Panc1 (cell line): ENCODE measurements at places on chromosomes 3 and 15.
A peak's percentile ranks its signal among the peaks of the same experiment; 100 is the strongest.

DNA sequence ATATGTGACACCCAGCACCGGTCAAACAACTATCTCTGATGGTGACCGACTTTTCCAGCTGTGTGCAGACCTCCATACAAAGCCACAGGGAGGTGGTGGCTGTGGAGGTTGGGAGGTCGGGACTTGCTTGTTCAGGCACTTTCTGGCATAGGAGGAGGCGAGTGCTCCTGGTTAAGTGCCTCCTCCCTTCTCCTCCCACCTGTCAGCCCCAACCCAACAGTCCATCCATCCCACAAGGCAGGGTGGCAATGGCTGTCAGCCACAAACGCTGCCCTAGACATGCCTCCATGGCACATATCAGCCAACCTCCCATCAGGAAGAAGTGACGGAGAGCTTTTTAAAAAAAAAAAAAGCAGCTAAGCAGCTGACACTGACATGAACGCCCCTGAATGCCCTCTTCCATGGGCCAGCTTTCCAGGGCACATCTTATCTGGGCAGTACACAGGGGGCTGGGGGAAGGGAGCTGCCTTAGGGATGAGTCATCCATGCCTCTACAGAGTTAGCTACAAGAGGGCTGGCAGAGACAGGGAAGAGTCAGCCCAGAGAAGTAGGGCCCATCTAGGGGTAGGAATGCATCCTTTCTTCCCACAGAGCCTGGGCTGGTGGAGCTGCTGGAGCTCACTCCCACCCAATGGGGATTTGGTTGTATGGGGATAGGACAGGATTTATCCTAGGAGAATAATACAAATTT is 41.2 kb downstream of the CCDC12 start:
- peak; percentile 43 for DNase-seq

DNA sequence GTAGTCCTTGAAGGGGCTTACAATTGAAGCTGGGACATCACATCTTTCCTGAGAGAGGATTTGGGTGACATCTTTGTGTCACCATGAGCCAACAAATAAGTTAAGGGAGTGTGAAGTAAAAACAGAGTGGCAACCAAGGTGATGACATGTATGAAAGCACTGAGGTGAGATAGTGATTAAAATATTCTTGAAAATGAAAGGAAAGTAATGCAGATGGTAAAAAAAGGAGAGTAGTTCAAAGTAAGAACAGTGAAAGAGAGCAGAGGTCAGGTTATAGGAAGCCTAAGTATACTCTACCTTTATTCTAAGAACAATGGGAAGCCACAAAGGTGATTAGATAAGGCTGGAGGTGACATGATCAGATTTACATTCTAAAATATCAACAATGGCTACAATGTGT is 486.1 kb downstream of the DIPK2A start:
- no peak for DNase-seq

- no peak for DNase-seq
Measured at GRCh38 chr3:72763751-72764440, 84.3 kb downstream of the SHQ1 start.

DNA sequence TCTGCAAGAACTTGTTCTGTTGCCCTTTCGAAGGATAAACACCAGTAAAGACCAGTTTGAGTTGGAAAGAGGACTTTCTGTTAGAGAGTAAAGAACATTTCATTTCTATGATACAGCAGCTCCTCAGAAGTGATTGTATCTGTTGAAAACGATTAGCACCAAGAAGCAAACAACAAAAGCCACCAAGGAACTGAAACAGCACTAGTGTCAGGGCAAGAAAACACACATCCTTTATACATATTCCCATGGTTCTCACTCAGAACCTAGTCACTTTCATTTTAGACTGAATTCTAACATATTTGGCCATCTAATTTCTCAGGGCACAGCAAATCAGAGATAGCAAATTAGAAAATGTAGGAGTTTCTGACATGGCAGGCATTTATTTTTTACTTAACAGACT is 116.1 kb downstream of the ATP1B3 start:
- DNase-seq, result no peak

GRCh38 chr15:74172701-74173379 is 670 bp upstream of the ISLR start:
- DNase-seq, result no peak

- DNase-seq, result no peak
Measured at GRCh38 chr3:58073301-58074108, 65.3 kb downstream of the FLNB start.

GRCh38 chr3:34239875-34240274 is 441.4 kb downstream of the PDCD6IP start:
- no peak for DNase-seq

GRCh38 chr3:154956815-154957214 is 123.3 kb upstream of the MME start:
- no peak for DNase-seq

DNA sequence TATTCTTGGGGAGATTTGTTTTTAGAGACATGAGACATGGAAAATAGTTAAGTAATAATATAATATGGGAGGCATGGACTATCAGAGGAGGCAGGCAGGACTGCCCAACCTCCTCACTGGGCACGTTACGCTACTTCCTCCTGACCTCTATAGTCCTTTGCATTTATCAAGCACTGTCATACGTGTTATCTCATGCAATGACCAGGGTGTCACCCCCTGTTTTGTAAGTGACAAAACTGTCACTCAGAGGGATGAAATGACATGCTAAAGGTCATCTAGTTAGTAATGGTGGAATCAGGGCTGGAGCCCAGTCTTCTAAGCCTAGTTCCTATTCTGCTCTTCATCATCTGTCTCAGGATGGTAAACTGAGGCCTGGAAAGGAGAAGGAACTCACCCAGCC is 66.7 kb downstream of the ST6GAL1 start:
- no peak for DNase-seq

- DNase-seq, result no peak
Measured at GRCh38 chr3:108565506-108565905, 23.7 kb downstream of the CIP2A start.
